ENCODE measurements at places on chromosomes 2 and 18.

GRCh38 chr2:118013724-118014491 lies at the start of gene CCDC93:
CCDC93 (minus strand) TSS chr2:118014070; CDS start chr2:118013995, 75 bp downstream.
- DNase-seq: peak; percentile 86

GRCh38 chr18:74171910-74172606 lies 23.7 kb downstream of the TIMM21 start:
- DNase-seq: no peak

- DNase-seq: no peak
Observed at GRCh38 chr2:69138247-69138772, 125.3 kb downstream of the ANTXR1 start.

- DNase-seq: no peak
Observed at GRCh38 chr2:157442636-157443035, 1.3 kb downstream of the CYTIP start.

- DNase-seq: no peak
Observed at GRCh38 chr18:34598120-34598635, 111.9 kb upstream of the DTNA start.

GRCh38 chr18:33541316-33541715 lies 36.7 kb upstream of the ASXL3 start:
- DNase-seq: no peak

GRCh38 chr2:234447189-234447588 lies 49.7 kb downstream of the ARL4C start:
- DNase-seq: no peak

DNA sequence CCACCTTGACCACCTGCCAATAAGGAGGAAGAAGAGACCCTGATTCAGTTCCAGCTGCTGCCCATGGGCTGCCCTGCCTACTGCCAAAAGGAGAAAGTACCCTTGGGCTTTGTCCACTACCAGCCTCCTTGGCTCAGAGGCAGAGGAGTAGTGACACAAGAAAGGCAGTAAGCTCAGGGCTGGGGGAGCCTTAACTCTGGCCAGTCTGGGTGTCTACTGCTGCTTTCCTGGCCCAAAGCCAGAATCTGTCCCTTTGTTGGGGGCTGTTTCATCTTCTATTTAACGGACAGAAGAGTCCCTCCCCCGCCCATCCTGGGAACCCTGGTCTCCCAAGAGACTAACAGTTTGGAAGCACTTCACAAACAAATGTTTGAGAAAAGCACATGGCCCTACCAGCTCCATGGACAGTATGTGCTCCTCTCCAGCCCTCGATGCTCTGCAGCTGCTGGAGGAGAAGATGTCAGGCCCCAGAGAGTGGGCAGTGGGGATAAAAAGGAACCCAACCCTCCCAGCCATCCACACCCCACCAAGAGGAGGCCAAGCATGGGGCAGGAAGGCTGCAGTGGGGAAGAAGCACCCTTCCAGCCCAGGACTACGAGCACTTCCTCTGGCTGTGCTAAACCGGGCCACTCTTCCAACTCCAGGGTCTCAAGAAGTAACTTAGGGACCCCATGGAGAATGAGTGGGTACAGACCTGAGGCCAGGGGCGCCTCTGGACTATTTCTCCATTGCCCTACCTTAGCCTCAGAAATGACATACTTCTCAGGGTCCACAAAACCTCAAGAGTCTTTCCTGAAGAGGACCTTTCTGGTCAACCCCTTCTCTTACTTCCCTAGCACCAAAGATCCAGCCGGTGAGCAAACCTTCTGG lies 1.2 kb downstream of the ATG9A start:
- DNase-seq: no peak

- no peak for DNase-seq
Observed at GRCh38 chr2:70560040-70560439, 6.4 kb upstream of the TGFA start.

DNA sequence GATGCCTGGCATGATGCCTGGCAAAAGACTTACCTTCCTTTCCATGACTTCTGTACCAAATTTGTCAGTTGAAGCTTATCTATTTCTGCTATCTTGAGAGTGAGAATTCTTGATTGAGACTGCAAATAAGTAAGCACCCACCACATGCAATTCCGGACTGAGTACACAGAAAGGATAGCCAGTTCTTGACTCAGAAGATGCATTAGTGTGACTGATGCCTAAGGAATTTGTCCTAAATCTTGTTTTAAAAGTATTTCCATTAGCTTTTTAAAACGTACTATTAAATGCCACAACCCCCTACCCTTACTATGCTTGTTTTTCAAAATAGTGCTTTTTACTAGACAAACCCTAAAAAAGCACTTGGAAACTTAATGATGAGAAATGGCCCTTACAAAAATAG lies 545 bp downstream of the MPP4 start:
- no peak for DNase-seq

GRCh38 chr18:10526561-10526949 lies 728 bp downstream of the NAPG start:
- DNase-seq: no peak

DNA sequence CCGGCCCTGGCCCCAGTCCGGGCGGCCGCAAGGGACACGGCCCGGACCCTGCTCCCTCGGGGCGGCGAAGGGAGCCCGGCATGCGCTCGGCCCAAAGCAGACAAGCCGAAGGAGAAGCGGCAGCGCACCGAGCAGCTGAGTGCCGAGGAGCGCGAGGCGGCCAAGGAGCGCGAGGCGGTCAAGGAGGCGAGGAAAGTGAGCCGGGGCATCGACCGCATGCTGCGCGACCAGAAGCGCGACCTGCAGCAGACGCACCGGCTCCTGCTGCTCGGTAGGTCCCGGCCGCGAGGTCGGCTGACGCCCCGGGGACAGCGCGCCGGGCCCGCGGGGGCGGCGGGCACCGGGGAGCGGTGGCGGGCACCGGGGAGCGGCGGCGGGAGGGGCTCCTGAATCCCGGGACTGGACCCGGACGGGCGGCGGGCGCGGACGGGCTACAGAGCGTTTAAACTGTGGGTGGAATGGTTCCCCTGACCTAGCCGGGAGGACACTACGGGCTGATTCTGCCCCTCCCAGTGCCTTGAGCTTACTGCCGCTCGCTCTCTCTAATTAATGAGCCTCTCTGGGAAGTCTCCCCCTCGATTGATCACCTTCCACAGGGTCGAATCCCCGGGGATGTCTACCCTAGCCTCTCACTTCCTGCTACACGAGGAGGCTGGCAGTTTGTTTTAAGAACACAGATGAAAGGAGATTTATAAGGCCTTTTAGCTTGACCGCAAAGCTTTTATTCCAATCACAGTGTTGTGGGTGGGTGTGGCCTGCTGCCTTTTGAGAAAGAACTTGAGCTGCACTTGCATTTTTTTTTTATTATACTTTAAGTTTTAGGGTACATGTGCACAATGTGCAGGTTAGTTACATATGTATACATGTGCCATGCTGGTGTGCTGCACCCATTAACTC lies 853 bp downstream of the GNAL start:
- DNase-seq: no peak

- no peak for DNase-seq
Observed at GRCh38 chr18:74868461-74868860, 270.8 kb downstream of the ZNF407 start.

DNA sequence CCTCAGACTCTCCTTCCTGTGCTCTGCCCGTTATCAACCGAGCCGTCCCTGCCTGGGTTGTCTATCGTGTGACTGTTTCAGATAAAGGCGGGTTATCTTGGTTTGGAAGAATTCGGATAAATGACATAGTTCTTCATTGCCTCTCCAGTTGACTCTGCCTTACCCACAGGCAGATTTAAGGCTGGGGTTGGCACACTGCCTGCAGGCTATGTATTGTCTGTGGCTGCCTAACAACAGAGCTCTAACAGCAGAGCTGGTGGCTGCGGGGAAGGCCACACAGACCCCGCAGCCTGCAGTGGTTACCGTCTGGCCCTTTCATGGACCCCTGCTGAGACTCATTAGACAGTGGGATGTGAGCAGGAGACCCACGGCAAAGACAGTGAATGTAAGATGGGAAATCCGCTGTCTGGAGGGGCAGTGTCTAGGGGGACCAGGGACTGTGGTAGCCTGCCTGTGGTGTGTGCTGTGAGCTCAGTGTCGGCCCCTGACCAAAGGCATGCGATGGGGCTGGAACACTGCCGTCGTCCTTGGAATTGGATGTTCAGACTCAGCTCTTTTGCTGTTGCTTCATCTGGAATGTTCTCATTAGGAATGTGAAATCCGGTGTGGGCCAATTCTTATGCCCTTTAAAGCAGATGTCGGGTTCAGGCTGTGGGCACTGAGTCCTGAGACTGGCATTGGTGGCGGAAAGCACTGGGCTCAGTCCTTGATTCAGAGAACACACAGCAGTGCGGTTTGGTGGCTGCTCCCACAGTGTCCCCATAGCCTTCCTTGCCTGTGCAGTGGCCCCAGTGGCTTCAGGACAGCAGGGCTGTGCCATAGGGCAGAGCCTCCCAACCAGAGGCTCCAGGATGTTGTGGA lies 44.5 kb downstream of the SH3RF3 start:
- no peak for DNase-seq

DNA sequence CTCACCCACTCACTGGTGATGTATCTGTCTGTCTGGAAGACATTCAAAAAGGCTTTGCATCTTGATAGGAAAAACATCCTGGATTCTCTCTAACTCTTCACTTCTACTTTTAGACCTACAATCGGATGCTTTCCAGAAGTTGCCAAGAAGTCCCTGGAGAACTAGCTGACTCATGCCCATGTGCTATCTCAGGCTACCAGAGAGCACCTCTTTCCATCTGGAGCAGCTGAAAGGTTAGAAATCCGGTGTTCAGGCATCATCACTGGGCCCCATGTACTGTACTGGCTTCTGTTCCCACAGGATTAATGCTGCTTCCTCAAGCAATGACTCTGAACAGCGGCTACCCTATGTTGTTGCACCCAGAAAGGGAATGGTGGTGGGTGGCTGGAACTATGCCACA lies 259.0 kb downstream of the NBAS start:
- no peak for DNase-seq

DNA sequence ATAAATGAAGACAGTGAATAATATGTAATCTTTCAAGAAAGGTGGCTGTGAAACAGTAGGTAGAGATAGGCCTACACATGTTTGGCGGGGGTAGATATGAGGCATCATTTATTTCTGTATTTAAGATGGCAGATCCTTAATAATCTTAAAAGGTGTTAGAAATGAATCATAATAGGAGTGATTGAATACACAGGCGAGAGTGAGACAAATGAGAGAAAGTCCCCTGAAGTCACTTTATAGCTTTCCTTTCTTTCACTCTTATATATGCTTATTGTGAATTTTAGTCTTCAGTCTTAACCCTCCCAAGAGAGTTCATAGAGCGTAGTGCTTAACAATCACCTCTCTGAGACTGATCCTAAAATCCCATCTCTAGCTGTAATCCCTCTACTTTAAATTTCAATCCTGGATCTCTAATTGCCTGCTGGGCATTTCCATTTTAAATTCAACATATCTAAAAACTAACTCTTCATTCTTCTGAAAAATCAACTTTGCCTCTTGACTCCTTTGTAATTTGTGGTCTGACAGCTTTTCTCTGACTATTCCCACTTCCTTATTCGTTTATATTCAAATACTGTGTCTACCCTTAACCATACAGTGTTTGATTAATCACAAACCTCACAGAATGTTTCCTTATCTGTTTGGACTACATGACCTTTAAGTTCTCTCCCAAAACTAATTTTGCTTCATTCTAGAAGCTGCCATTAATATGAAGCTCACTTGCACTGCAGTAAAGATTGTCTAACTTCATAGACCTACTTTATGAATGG lies 463.7 kb upstream of the FSIP2 start:
- no peak for DNase-seq

DNA sequence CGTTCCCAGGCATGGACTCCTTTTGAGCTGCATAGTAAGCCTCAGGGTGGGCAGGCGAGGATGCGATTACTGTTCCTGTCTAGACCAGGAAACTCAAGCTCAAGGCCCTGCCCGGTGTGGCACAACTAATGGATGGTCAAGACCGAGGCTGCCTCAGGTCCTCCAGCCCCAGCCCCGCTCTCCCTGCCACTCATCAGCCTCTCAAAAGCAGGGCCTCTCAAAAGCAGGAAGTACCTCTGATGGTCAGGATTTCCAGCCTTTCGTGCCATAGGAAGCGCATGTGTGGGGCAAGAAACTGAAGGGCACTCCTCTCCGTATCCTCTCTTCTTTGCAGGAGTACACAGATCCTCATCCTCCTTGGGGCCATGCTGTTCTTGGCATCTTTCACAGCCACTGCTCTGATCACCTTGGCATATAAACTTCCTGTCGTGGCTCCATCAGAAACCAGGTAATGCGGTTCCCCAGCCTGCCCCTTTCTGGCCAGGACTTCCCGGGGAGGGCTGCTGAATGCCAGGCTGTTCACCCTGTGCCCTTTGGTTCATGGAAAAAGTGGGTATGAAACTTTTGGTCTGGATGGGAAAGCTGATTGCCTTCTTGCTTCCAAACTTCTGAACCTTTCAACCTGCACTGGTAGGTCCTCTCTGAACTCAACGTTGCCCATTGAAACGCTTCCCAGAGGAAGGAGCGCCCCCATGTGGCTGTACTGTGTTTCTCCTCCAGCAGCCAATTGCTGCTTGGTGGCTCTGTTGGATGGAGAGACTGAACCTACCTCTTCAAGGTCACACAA lies 82.8 kb upstream of the SEC11C start:
- DNase-seq: no peak

DNA sequence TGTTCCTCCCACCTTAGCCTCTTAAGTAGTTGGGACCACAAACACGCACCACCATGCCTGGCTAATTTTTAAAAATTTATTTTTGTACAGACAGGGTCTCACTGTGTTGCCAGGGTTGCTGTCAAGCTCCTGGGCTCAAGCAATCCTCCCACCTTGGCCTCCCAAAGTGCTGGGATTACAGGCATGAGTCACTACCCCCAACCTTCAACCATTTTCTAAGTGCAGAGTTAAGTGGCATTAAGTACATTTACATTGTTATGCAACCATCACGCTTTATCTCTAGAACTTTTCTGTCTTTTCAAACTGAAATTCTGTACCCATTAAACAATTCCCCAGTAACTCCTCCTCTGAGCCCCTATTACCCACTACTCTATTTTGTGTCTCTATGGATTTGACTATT lies 45.9 kb upstream of the AFF3 start:
- DNase-seq: no peak

GRCh38 chr2:171279983-171280790 lies 119.5 kb upstream of the TLK1 start:
- DNase-seq: no peak

DNA sequence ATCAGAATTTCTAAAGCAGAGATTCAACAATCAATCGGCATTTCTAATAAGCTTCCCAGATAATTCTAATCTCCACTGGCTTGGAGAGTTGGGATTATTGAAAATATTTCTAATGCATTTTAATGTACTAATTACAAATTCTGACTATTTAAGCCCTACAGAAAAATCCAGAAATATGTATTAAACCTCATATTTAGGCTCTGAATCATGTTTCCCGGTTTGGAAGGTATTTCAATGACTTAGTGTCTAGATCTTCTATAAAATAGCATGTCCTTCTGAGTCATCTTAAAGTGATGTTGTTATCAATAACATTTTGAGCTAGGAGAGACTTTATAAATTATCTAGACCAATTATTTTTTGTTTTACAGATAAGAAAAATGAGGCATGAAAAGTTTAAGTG lies 258.8 kb upstream of the NRXN1 start:
- no peak for DNase-seq
